HFFc6 (cell line): ENCODE measurements at places on chromosomes 6 and 20. TPM values are rescaled to one million over a fixed set of nuclear protein-coding genes. Genes with fewer than 3 reads are reported as not detected.

DNA sequence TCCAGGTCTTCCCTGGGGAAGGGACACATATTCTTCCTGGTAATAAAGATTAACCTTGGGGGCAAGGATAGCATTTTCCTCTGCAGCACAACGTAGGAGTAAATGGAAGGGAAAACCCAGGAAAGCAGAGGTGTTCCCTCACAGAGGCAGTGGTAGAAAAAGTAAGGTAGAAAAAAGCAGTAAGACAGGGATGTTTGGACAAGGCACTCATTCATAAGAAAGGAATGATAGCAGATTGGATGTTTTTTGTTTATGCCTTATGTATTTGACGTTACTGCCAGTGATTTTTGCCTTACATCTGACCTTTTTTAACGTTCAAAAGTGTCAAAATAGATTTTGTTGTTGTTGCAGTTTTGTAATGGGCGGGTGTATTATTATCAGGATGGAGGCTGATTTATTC lies 395.0 kb downstream of the CDKAL1 start:
- H3K4me3 ChIP-seq, result no peak overlapping the region
- no peak for DNase-seq
- H3K36me3 ChIP-seq, result no peaks in the 10 kb centered on the region
- peaks cover 22% of the 10 kb centered on the region for H3K4me1 ChIP-seq

Gene LPA
- not detected in 2 replicates for total RNA-seq

Gene TINAG
- total RNA-seq, result not detected in 3 replicates

Gene TRIM15
- total RNA-seq, result not detected in 3 replicates

Gene PABPC1L
- 17.4 to 24.2 TPM (median 18.0 TPM) in 3 replicates for total RNA-seq

Gene PRL
- not detected in 3 replicates for total RNA-seq

Gene AFDN
- total RNA-seq, result 17.1 to 20.3 TPM (median 18.2 TPM) in 3 replicates

DNA sequence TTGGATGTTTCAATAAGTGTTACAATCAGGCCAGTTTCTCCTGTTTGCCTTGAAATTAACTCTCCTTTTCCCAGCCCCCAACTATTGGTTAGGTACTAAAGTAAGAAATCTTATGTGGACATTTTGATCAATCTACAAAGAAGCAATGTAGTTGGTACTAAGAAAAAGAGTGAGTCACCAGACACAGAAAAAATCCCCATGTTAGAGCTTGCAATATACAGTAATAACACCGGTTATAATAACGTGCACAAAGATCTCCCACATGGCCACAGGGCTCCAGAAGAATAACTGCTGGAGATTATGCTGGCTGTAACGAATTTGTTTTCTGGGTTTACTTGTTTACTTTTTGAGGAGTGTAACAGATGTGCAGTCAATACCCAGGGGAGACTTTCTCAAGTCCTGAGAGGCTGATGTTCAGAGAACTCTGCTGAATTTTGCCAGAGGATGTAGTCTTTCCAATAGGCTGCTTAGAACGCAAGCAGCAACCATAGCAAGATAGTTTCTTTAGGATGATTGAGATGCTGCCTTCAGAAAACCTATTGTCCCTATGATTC lies 166.2 kb upstream of the SPACA1 start:
- H3K27ac ChIP-seq, result no peak overlapping the region
- no peak for DNase-seq
- no peaks in the 10 kb centered on the region for H3K36me3 ChIP-seq
- peaks cover 6% of the 10 kb centered on the region for H3K27me3 ChIP-seq
- no peaks in the 10 kb centered on the region for H3K4me1 ChIP-seq
- H3K4me3 ChIP-seq, result no peak overlapping the region

GRCh38 chr6:13357551-13358075 lies 29.3 kb upstream of the TBC1D7 start:
- DNase-seq, result no peak
- no peaks in the 10 kb centered on the region for H3K36me3 ChIP-seq
- H3K4me3 ChIP-seq, result no peak overlapping the region
- peak overlapping the region; percentile 47 for H3K27ac ChIP-seq
- peaks cover 3% of the 10 kb centered on the region for H3K27me3 ChIP-seq

- DNase-seq, result no peak
- H3K27ac ChIP-seq, result no peak overlapping the region
- no peak overlapping the region for H3K4me3 ChIP-seq
- H3K4me1 ChIP-seq, result no peaks in the 10 kb centered on the region
These were observed 39.6 kb upstream of the SHLD1 start for GRCh38 chr20:5710551-5710950.

DNA sequence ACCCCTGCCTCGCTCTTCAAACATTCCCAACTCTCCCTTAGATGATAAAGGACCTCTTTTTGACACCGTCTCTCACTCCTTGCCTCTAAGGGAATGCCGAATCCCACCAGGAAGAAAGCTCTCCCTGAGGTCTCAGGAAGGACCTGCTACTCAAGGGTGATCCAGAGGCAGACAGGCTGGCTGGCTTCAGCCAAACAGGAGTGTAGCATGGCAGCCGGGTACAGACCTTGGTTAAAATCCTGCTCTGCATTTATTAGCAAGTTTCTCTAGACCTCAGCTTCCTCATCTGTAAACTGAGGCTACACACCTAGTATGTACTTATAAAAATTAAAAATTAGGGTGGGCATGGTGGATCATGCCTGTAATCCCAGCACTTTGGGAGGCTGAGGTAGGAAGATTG lies 17.2 kb downstream of the MAP1LC3A start:
- no peak overlapping the region for H3K4me3 ChIP-seq
- H3K36me3 ChIP-seq, result peaks cover 10% of the 10 kb centered on the region
- peaks cover 4% of the 10 kb centered on the region for H3K27me3 ChIP-seq
- no peak for DNase-seq
- no peak overlapping the region for H3K27ac ChIP-seq

GRCh38 chr20:2865630-2866029 lies 7.7 kb upstream of the PTPRA start:
- peaks cover 25% of the 10 kb centered on the region for H3K4me1 ChIP-seq
- no peak for DNase-seq
- peaks cover 5% of the 10 kb centered on the region; the same call in 1 of the 2 replicates for H3K27me3 ChIP-seq
- H3K4me3 ChIP-seq, result no peak overlapping the region

- no peak overlapping the region for H3K27ac ChIP-seq
- no peaks in the 10 kb centered on the region for H3K27me3 ChIP-seq
- no peak overlapping the region for H3K4me3 ChIP-seq
These were observed 311.9 kb upstream of the PRDM1 start for GRCh38 chr6:105774247-105774646.

Gene ZNF311
- 0.22 to 0.34 TPM (median 0.32 TPM) in 3 replicates for total RNA-seq

Gene HDGFL1
- not detected in 3 replicates for total RNA-seq

GRCh38 chr6:106927531-106928398 lies 46.8 kb downstream of the CD24 start:
- no peaks in the 10 kb centered on the region for H3K36me3 ChIP-seq
- H3K4me3 ChIP-seq, result no peak overlapping the region
- peak; percentile 7 for DNase-seq
- peaks cover 8% of the 10 kb centered on the region; the same call in 1 of the 2 replicates for H3K27me3 ChIP-seq
- H3K4me1 ChIP-seq, result no peaks in the 10 kb centered on the region
- H3K27ac ChIP-seq, result no peak overlapping the region

Gene TFAP2B
- not detected in 2 replicates for total RNA-seq

Gene BANF2
- not detected in 3 replicates for total RNA-seq

- no peak overlapping the region for H3K27ac ChIP-seq
- H3K4me1 ChIP-seq, result no peaks in the 10 kb centered on the region
- no peak overlapping the region for H3K4me3 ChIP-seq
- H3K27me3 ChIP-seq, result peaks cover 30% of the 10 kb centered on the region
- DNase-seq, result no peak
- no peaks in the 10 kb centered on the region for H3K36me3 ChIP-seq
These were observed 8.9 kb upstream of the BMP7 start for GRCh38 chr20:57275334-57275733.

GRCh38 chr6:125003070-125003469 lies 40.8 kb downstream of the RNF217 start:
- peaks cover 61% of the 10 kb centered on the region for H3K4me1 ChIP-seq
- no peak overlapping the region for H3K4me3 ChIP-seq
- H3K27me3 ChIP-seq, result 0 out of 2 replicates have a peak, but pooled peaks cover 3% of the 10 kb centered on the region
- no peak for DNase-seq
- peaks cover 14% of the 10 kb centered on the region for H3K36me3 ChIP-seq

DNA sequence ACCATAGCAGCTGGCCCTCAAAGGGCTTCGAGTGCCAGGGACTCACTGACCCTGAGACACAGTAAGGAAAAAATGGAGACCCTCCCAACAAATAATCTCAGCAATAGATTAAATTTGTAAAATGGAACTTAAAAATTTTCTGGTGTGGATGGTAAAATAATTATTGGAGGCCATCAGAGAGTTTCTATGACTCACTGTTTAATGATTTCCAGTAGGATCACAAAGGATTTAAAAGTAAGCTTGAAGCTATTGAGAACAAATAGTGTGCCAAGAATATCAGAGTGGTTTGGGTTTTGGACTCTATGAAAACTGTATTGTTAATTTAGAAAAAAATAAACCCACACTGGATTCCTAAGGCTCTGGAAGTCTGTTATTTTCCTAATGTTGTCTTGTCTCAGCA lies 115.2 kb upstream of the AKIRIN2 start:
- peaks cover 4% of the 10 kb centered on the region for H3K27me3 ChIP-seq
- peak overlapping the region; percentile 35; the same call in 1 of the 2 replicates for H3K27ac ChIP-seq
- H3K36me3 ChIP-seq, result no peaks in the 10 kb centered on the region

DNA sequence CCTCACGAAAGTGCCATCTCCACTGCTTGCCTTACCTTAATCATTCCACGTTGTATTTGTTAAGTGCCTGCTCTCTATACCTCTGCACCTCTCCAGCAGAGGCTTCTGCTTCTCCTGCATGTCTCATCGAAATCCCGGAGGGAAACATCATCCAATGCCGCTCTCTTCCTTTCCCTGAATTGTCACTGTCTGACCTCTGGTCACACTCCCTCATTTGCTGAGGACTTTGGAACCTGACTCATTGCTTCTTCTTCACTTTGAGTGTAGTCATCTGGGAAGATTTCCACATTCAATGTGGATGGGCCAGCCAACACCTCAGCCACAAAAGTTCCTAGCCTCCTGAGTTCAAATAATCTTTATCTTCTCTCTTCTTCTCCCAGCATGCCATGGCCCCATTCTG lies 78.9 kb upstream of the BEND6 start:
- H3K4me3 ChIP-seq, result no peak overlapping the region
- H3K27me3 ChIP-seq, result peaks cover 1% of the 10 kb centered on the region; the same call in 1 of the 2 replicates
- H3K27ac ChIP-seq, result 0 out of 2 replicates have a peak overlapping the region, but pooled peaks have one; percentile 1
- peaks cover 32% of the 10 kb centered on the region for H3K36me3 ChIP-seq

Gene RAMACL
- 2.2 to 2.9 TPM (median 2.7 TPM) in 3 replicates for total RNA-seq

Gene RAB32
- total RNA-seq, result 81.2 to 95.2 TPM (median 84.0 TPM) in 3 replicates

DNA sequence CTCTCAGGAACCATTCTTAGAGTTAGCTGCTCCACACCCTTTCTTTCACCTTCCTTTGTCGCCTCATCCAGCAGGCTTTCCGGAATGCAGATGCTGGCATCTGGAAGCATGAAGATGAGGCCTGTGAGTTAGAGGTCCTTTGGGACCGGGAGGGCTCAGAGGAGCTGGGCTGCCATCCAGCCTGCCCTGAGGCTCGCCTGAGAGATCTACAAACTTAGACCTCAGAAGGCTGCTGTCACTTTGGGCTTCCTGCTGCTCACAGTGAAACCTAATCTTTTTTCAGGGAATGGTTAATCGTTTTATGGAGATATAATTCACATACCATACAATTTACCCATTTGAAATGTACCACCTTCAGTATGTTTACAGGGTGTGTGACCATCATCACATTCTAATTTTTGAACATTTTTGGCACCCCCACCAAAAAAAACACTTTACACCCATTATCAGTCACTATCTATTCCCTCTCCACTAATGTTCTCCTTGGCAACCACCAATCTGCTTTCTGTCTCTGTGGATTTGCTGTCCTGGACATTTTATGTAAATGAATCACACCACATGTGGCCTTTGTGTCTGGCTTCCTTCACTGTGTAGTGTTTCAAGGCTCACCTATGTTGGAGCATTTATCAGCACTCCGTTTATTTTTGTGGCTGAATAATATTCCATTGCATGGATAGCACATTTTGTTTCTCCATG lies 20.0 kb upstream of the MPC1 start:
- no peaks in the 10 kb centered on the region for H3K36me3 ChIP-seq
- H3K27ac ChIP-seq, result no peak overlapping the region
- H3K4me3 ChIP-seq, result no peak overlapping the region
